ENCODE measurements at places on chromosomes 4 and X.

DNA sequence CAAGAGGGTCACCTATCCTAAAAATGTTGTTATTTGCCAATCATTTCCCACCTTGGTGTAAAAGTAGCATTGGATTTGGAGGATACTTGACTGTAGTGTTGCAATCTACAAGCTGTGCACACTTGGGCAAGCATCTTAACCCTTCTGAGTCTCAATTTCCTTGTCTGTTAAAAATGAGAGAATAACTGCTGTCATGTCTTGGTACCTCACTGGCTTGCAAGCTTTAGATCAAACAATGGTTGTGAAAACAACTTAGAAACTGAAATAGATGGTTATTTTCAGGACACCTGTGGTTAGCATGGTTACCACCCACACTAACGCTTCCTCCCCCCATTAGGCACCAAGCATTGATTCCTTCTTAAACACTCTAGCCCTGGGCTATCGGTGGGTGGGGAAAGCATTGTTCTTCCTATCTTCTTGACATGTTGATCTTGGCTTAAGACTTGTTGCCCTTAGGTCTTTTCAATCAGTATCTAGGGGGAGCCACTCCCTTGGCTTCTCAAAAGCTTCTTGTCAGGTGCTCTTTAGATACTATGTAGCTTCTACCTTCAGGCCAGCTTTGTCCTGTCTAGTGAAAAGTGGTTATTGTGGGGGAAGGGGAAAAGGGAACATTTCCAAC lies 10.6 kb upstream of the AMOT start:
- DNase-seq: no peak

DNA sequence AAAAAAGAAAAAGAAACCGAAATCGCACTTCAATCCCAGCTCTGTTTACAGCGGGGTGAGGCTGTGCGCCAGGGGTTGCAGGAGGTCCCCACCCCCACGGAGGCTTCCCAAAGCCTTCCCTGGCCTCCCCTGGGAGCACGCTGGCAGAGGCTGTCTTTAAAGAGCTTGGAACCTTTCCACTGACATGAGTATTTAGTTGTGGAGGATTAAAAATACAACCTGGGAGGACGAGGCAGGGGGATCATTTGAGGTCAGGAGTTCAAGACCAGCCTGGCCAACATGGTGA lies 69.1 kb downstream of the PPP2R2C start:
- no peak for DNase-seq

GRCh38 chr4:183658362-183659028 lies 490 bp downstream of the RWDD4 start:
- no peak for DNase-seq

DNA sequence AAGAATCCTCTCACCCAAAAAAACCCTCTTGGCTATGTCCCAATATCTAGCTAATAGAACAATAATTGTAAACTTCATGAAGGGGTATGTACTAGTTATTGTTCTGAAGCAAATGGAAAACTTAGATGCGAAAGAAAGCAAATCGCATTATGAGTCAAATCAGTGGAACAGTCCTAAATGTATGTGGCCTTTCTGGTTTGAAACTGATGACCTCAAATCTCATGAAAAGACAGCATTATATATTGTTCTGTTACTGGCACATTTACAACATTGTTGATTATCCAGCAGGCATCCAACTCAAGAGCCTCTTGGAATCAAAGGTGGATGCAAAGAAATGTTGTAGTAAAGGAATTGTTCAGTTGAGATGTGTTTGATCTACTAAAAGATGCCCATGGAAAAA lies 34.7 kb downstream of the CSN3 start:
- no peak for DNase-seq

GRCh38 chr4:989722-990471 lies 3.1 kb downstream of the IDUA start:
- DNase-seq: no peak

DNA sequence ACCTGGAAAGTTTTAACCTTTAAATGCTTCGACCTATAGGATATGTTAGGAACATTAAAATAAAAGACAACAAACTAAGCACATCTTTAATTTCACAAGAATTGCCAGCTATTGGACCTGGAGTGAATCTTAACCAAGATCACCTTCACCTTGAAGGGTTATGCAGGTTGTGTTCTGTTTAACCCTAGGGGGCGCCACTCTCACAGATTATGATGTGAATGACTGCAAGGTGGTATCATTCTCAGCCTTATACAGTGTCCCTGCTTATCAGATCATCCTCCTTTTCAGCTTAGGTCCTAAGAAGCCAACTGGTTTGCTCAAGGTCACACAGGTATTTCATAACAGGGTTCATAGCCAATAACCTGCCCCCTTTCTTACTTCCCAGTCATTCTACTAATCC lies 23.5 kb downstream of the INTS6L start:
- DNase-seq: no peak

DNA sequence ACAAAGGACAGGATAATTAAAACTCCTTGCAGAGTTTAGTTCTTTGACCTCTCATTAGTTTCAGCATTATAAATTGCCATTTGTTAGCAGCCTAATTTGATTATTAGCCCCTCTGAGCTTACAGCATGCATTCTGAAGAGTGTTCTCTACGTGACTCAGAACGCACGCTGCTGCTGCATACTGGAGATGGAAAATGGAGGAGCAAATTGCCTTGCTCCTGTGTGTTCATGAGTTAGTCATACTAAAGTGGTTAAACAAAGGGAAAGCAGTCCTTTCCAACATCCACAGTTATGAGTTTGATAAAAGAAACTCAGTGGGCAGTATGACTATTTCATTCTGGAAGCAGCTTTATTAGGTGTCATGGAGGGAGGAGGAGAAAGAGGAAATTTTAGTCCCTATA lies 922.5 kb downstream of the RPA4 start:
- DNase-seq: no peak

GRCh38 chrX:136531951-136532350 lies at the start of gene VGLL1:
VGLL1 (plus strand) TSS chrX:136532215; CDS start chrX:136536021, 3,806 bp downstream.
- no peak for DNase-seq

- DNase-seq: no peak
Observed at GRCh38 chr4:171376724-171377123, 436.5 kb upstream of the GALNTL6 start.

DNA sequence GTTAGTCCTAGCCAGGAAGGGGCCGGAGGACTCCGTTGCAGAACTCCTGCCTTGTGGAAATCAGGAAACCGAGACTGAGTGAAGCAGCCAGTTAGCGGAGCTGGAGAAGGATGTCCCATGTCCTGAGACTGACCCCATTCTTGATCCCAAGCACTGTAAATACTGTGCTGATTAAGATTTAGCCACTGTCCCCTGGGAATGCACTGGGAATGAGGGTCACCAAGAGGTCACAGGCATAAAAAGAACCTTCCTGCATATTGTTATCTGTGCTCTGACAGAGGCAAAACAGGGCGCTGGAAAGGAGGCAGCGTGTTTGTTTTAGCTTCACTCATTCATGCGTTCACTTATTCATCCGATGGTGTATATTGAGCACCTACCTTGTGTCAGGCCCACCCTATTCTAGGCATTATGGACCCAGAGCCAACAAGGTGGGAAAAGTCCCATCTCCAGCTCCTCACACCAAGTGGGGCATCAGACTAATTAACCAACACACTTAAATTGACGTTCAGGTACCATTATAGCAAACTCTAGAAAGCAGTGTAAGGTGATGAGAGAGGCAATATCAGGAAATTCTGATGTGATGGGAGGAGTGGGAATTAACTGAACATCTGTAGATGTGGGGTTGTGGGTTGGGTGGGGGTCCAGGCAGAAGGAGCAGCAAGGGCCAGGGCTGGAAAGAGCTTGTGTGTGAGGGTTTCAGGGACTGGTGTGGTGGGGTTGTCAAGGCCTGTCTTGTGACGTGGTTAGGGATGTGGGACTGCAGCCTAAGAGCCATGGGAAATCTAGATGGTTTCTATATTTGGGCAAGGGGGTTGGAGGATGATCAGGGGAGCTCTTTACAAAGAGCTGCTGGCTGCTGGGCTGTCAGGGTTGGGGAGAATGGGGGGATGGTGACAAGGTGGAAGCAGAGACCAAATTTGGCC lies 10.6 kb upstream of the SLC2A9 start:
- no peak for DNase-seq

- no peak for DNase-seq
Observed at GRCh38 chr4:53981066-53981465, 83.3 kb downstream of the CHIC2 start.

DNA sequence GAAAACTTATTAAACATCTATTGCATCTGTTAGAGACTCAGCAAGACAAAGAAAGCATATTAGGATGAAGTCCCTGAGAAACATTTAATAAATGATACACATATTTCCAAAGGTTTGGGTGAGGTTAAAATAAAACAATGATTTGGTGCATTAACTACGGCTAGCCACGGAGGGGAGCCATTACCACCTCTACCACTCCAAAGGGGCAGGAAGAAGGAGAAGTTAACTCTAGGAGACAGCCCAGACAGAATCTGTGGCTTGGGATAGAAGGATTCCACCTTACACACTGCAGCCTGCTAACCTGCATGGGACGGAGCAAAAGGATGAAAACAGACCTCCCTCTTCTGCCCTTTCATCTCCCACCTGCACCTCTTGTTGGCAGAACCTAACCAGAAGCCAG lies 189.1 kb upstream of the C1QTNF7 start:
- no peak for DNase-seq

All from stimulated activated CD8-positive, alpha-beta memory T cell treated with anti-CD3 and anti-CD28 coated beads, Interleukin-7, amount 100 ng/mL, for 1 hour (primary cell).